ENCODE measurements at places on chromosomes 6 and 20.

GRCh38 chr6:35267897-35268296, 8.4 kb downstream of the ZNF76 start:
- no peak for DNase-seq

DNA sequence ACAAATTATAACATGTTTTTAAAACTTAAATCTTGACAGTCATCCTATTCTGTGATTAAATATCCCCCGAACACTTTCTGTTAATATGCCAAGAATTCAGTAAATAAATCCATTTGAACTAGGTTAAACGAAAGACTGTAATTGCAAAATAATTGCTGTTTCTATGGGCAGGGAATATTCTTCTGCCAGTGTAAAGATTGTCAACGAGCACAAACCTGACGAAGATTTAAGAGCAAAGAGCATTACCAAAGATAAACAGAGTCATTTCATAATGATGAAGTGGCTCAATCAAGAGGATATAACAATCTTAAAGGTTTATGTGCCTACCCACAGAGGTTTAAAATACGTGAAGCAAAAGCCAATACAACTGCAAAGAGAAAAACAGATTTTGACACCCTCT, 76.3 kb upstream of the ADGRG6 start:
- DNase-seq: no peak

GRCh38 chr6:38901802-38902522, 146.6 kb upstream of the GLP1R start:
- no peak for DNase-seq

DNA sequence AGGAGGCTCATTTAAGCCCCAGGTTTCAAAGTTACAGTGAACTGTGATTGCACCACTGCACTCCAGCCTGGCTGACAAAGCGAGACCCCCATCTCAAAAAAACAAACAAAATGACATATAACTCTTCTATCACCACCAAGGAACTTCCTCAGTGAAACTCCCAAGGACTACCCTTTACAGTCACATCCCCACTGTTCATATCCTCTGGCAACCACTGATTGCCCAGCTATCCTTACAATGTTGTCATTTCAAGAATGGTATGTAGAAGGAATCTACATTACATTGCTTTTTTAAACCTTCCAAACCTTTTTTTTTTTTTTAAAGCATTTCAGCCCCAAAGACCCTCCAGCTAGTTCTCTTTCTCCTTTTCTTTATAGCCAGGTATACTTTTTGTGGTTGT, 123.1 kb upstream of the CARMIL1 start:
- DNase-seq: no peak

DNA sequence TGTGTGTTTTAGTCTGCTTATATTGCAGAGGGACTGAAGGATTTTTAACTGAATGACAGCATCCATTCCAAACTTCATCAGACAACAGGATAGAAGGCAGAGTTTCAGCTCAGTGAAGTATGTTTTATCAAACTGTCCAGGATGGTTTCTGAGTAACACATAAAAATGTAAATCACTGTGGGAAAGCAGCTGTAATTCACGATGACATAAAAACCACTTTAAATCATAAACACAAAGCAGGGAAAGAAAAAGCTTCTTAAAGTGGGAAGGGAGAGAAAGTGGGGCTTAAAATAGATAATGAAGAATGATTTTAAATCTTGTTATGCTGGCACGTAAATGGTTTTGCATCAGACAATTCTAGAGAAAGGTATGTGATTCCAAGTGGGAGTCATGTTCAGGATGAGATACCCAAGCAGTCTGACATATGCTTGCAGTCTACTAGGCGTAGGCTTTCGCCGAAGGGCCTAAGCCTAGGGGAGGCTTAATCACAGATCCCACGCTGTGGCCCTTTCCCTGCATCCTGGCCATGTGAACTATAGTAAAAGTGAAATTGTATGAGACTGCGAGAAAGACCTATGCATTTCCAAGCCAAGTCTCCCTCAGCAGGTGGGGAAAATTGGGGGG, 610.6 kb downstream of the PRKN start:
- no peak for DNase-seq

GRCh38 chr6:2870046-2870636, 28.5 kb upstream of the SERPINB1 start:
- DNase-seq: peak; percentile 52

DNA sequence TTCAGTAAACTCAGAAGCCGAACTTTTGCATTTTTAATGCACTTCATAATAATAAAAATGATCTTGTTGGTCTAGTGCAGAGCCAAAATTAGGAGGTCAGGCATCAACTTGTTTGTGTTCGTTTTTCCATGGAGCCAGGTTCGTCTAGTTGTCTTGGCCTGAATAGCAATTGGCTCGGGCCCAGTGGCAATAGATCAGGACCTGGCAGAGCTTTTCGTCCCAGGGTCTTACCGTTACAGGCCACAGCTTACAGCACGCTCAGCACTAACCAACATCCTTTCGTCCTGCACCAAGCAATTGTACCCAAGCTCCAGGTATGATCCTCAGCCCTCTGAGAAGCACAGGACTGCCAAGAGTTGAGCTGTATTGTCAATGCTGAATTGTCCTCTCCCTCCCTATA, 240.5 kb upstream of the PLN start:
- no peak for DNase-seq

GRCh38 chr6:157235600-157236039, 87.7 kb downstream of the TMEM242 start:
- no peak for DNase-seq

DNA sequence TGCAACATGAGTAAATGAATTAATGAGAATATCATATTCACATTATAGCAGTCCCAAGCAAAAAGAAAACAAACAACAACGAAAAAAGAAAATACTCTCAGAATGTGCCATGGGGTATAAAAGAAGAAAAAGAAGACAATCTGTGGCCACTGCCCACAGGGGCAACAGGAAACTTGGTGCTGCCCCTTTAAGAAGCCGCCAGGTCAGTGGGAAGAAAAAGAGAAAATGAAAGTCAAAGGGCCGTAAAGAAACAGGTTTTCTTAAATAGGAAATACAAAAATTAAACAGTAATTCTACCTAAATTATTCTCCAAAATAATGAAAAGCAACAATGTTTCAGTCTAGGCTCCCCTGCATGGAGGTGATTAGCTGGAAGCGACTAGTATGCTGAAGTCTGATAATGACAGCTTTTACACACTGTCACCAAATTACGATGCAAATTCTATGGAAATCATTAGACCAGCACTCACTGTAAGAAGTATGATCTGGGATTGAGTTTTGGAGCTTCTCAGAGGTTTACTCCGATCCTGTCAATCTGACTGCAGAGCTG, 23.6 kb downstream of the GMDS start:
- no peak for DNase-seq

DNA sequence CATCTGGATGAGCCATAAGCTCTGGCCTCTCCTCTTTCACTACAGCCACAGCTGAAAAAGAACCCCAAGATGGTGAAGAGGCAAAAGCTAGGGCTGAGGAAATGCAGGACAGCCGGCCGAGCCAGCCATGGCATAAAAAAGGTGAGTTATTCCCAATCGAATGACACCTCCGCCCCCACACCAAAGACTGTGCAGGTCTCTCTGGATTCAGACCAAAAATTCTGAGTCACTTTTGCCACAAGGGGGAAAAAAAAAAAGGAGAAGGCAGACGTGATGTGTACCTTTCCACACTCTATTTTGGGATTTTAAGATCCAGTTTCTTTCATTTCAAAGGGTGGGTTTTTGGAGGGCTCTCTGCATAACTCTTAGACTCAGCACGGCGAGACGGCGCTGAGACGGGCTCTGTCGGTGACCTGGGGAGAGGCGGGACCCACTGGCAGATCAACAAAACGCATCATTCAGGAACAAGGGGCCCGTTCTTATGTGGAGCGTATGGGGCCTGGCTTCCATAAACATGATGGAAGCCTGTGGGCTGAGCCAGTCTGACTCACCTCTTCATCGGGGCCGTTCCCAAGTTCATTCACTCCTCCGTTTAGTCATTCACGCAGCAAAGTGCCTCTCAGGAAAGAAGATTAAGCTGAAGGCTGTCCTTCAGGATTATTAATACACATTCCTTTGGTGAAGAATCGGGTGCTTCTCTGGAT, 54.8 kb downstream of the NFATC2 start:
- no peak for DNase-seq

DNA sequence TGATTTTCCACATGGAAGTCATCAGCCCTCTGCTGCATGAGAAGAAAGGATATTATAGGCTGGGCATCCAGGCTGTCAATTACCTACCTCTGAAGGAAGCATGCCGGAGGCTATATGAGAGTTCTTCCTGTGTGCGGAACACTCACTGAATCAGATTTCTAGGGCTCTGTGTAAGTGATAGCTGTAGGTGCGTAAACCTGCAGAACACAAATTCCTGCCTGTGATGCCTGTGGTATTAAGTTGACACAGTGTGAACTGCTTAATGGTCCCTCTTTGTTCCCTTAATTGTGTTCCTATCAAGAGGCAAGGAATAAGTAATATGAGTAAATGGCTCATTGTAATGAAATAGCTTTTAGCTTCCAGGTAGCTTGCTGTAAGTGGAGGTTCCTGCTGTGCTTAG, 103.3 kb downstream of the ANKS1A start:
- no peak for DNase-seq

Data from type B pancreatic cell (in vitro differentiated cells).